ENCODE measurements at places on chromosomes 3 and 15.

DNA sequence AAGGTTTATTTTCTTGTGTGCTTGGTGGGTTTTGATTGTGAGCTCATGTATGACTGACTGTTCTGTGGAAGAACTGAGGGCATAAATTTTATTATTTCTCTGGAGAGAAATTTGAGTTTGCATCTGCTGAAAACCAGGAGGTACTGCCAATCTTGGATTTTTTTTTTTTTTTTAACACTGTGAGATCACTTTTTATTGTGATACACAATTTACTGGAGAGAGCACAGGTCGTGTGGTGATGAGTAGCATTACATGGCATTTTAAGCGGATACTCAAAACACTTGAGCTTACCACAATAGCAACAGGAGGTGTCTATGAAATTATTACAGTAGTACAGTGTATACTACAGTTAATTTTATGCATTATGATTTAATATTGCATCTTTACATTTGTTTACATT lies 237.4 kb downstream of the MFSD1 start:
- H3K4me1 ChIP-seq = no peaks in the 10 kb centered on the region
- DNase-seq = no peak
- H3K36me3 ChIP-seq = no peaks in the 10 kb centered on the region
- H3K4me3 ChIP-seq = no peak overlapping the region
- no peak overlapping the region for H3K27ac ChIP-seq
- H3K27me3 ChIP-seq = no peaks in the 10 kb centered on the region

- no peaks in the 10 kb centered on the region for H3K4me1 ChIP-seq
- H3K27me3 ChIP-seq = no peaks in the 10 kb centered on the region
- H3K4me3 ChIP-seq = no peak overlapping the region
- no peaks in the 10 kb centered on the region for H3K36me3 ChIP-seq
- H3K27ac ChIP-seq = no peak overlapping the region
- DNase-seq = no peak
Measured at GRCh38 chr15:52251144-52251860, 44.3 kb downstream of the MYO5C start.

DNA sequence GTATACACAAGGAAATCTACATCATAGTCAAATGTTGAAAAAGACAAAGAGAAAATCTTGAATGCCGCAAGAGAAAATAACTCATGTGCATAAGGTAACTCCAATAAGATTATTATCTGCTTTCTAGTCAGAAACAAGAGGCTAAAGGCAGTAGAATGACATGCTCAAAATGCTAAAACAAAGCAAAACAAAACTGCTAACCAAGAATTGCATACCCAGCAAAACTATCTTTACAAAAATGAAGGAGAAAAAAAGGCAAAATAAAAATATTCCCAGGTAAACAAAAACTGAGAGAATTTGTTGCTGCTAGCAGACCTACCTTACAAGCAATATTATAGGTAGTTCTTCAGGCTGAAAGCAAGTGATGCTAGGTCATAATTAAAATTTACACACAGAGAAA lies 76.4 kb upstream of the TMEM158 start:
- no peaks in the 10 kb centered on the region for H3K27me3 ChIP-seq
- DNase-seq = no peak
- no peaks in the 10 kb centered on the region for H3K4me1 ChIP-seq
- H3K27ac ChIP-seq = no peak overlapping the region
- no peak overlapping the region for H3K4me3 ChIP-seq

GRCh38 chr15:73389971-73390544 lies 21.3 kb upstream of the HCN4 start:
- no peaks in the 10 kb centered on the region for H3K36me3 ChIP-seq
- no peak overlapping the region for H3K27ac ChIP-seq
- no peaks in the 10 kb centered on the region for H3K27me3 ChIP-seq
- no peaks in the 10 kb centered on the region for H3K4me1 ChIP-seq

DNA sequence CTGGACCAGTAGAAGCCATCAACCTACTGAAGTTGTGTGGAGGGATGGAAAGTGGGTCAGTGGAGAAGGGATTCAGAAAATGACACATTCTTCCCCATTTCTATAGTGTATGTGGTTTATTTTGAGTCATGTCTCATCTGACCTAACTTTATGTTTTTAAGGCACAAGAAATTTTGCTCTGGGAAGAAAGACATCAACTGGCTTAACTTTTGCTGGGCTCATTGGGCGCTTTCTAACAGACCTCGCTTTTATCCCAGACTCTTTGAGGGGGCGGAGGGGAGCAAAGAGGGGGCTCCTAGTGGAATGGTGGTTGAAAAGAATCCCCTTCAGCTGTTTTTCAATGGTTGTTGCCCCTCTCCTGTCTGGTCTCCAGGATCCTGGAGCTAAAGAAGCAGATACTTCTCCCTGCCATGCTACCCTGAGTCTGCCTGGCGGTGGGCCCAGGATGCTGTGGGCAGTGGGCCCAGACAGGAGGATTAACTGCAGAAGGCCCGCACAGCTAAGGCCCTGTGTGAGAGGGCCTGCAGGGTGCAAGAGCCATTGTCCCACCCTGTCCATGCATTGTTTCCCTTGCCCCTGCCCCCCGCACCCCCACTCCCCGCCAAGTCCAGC lies 14.5 kb downstream of the CSRNP1 start:
- no peak overlapping the region for H3K27ac ChIP-seq
- no peaks in the 10 kb centered on the region for H3K27me3 ChIP-seq
- peaks cover 40% of the 10 kb centered on the region for H3K36me3 ChIP-seq
- no peaks in the 10 kb centered on the region for H3K4me1 ChIP-seq

DNA sequence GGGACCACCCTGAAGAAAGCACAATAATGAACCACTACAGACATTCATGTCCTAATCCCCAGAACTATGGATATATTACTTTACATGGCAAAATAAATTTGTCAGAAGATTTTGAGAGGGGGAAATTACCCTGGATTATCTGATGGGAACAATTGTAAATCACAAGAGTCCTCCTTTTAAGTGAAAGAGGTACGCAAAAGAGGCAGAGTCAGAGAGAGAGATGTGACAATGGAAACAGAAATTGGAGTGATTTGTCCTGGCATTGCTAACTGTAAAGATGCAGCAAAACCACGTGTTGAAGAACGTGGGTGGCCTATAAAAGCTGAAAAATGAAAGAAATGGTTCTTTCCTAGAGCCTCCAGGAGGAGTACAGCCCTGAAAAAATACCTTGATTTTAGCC lies 1121.4 kb upstream of the ALCAM start:
- no peaks in the 10 kb centered on the region for H3K27me3 ChIP-seq
- no peaks in the 10 kb centered on the region for H3K36me3 ChIP-seq
- no peaks in the 10 kb centered on the region for H3K4me1 ChIP-seq
- H3K27ac ChIP-seq = no peak overlapping the region
- H3K4me3 ChIP-seq = no peak overlapping the region

DNA sequence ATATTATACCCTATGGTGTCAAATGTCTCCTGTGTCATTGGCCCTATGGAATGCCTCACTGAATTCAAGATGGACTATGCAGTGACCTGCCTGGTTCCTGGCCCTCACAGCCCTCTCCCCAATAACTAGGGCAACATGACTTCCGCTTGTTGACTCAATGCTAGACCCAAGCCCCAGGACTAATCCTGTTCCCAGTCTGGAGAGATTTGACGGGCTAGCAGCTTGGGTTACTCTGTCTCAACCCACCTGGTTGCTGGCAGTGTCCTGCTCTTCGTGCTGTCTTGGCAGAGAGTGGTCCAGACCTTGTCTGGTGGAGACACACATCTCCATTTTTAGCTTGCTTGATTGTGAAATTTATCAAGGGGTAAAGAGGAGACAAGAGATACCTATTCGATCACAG lies 135.8 kb upstream of the HES1 start:
- H3K27me3 ChIP-seq = no peaks in the 10 kb centered on the region
- H3K27ac ChIP-seq = no peak overlapping the region
- DNase-seq = no peak
- H3K4me1 ChIP-seq = peaks cover 4% of the 10 kb centered on the region
- no peak overlapping the region for H3K4me3 ChIP-seq
- no peaks in the 10 kb centered on the region for H3K36me3 ChIP-seq

All from effector memory CD4-positive, alpha-beta T cell (primary cell).